ENCODE measurements at places on chromosomes 13 and 19.

DNA sequence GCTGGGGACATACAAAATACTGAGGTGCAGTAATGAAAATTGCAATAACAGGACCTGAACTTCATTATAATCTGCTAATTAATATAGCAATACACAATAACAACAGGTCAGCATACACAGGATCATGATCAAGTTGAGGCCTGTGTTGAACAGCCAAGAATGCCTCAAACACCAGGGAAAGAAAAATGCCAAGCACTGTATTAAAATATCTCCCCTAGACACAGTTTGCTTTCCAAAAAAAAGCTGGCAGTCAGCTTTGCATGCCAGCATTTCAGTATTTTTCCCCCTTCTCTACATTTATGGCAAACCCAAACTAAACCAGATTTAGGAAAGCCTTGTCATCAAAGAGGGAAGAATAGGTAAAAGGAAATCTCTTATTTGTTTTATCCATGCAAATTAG, 226.9 kb downstream of the LHFPL6 start:
- DNase-seq: no peak

DNA sequence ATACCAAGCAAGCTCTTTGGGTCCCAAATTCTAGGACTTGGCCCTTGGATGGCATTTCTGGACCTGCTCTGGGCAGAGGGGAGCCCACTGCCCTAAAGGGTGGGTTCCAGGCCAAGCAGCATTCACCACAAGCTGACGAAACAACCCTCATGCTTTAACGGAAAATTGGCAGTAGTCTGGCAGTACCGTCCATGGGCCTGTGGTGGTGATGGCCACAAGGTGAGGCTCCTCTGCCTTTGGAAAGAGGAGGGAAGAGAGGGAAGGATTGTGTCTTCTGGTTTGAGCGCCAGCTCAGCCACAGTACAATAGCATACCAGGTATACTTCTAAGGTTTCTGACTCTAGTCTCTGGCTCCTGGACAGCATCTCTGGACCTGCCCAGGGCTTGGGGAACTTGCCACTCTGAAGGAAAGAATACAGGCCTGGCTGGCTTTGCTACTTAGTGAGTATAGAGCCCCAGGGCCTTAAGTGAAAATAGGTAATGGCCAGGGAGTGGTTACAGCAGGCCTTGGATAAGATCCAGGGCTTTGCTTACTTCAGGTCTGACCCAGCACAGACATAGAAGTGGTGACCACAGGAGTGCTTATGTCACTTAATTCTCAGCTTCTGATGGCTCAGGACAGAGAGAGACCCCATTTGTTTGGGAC, 595.5 kb downstream of the LMO7 start:
- DNase-seq: no peak

- DNase-seq: peak; percentile 5
These were observed 1357.9 kb downstream of the SLITRK5 start for GRCh38 chr13:89029062-89029461.

DNA sequence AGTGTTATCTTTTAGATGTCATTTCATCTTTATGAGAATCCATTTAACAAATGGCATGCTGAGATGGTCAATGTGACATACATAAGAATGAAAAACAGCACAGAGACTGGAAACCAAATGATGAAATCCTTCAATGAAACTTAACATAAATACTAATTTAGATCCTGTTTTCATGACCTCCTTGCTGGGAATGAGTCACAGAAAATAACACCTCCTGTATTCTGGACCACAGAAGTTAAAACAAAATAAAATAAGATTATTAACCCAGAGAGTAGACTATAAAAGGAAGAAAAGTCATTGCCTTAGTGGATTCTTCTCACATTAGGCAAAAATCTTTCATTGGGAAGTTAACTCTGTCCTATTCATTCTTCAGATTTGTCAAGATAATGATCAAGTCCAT, 1.6 kb downstream of the DIAPH3 start:
- no peak for DNase-seq

DNA sequence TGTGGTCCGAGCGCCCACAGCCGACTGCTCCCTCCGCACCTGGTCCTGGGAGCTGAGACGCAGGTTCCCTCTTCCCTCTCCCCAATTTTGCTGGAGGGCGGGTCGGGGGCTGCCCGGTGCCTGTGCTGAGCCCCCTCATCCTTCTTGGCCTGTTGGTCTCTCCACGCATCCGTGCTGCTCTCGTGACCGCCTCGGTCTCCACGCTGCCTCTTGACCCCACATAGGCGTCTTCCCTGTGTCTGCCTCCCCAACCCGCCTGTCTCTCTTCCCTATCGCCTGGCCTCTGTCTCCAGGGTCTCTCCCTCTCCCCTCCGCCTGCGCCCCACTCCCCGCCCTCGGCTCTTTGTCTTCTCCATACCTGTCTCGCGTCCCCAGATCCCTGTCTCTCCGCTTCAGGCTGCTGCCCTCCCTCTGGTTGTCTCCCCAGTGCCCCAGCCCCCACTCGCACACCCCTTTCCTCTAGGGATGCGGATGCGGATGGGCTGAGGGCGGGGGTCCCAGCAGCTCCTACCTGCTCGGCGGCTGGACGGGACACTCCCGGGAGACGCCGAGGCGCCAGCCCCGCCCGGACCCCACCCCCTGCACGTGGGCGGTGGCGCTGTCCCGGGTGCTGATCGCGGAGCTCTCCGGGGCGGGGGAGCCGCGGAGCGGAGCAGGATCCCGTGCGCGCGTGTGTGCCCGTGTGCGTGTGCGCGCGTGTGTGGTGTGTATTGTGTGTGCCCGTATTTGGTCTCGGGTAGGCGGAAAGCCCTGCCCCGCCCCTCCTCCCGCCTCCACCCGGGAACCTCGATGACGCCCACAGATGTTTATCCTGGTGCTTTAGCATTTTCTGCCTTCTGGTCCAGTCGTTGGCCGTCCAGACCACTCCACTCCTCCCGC, at the start of gene SYT5:
Gene SYT5 (minus strand): TSS at position 684 of the 879 bp plus-strand sequence. CDS start 1,248 bp downstream, outside the sequence.
- DNase-seq: peak; percentile 69

DNA sequence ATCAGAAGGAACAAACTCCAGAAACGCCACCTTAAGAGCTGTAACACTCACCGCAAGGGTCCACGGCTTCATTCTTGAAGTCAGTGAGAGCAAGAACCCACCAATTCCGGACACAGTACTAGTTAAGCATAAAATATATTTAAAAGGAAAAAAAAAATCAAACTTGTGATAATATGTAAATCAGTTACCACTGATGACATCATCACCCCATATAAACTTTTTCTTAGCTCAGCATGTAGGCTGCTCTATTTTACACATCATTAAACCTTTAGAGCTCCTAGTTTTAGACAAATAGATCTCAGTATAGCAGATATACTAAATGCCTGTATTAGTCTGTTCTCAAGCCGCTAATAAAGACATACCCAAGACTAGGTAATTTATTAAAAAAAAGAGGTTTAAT, 668.1 kb downstream of the PCDH9 start:
- DNase-seq: no peak

- no peak for DNase-seq
These were observed 838 bp upstream of the MYADM start for GRCh38 chr19:53866865-53867224.

- no peak for DNase-seq
These were observed 949.6 kb upstream of the SLC10A2 start for GRCh38 chr13:104015646-104016396.

DNA sequence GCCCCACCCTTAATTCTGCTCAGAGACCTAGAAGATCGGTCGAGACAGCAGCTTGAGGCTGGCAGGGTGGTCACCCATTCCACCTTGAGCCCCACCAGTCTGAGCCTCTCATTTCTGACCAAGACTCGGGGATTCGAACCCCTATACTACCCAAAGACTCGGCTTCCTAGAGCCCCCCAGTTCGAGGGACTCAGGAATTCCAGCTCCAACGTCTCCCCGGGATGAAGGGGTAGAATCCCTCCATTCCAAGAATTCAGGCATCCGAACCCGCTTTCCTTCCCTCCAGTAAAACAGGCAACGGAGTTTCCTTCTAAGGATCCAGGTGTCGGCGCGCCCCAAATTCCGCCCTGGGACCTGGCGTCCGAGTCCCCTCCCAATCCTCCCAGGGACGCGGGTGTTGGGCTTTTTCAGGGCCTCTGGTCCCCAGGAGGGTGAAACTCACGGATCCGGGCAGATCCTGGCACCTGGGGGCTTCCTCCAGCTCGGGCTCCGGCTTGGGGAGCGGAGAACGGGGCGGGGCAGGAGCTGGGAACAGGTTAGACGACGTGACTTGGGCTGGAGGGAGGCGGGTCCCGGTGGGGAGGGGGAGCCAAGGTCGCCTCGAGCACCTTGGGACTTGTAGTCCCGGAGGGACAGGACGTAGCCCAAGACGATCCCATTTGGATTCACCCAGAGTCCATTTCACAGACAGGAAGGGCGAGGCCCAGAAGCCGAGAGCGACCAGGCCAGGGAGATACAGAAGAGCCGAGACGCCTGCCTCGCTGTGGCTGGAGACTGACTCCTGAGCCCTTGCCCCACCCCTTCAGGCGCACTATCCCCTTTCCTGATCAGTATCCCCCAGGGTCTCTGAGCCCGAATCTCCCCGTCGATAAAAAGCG, at the start of gene PPP1R13L:
Gene PPP1R13L (minus strand): TSS at position 513 of the 878 bp plus-strand sequence. CDS start 6,751 bp downstream, outside the sequence.
- DNase-seq: peak; percentile 71

GRCh38 chr13:44079413-44080205, 199.9 kb downstream of the LACC1 start:
- DNase-seq: no peak

- no peak for DNase-seq
These were observed 4.2 kb downstream of the FPR3 start for GRCh38 chr19:51799034-51799773.

- no peak for DNase-seq
These were observed 1.8 kb downstream of the TMEM91 start for GRCh38 chr19:41377977-41378709.

DNA sequence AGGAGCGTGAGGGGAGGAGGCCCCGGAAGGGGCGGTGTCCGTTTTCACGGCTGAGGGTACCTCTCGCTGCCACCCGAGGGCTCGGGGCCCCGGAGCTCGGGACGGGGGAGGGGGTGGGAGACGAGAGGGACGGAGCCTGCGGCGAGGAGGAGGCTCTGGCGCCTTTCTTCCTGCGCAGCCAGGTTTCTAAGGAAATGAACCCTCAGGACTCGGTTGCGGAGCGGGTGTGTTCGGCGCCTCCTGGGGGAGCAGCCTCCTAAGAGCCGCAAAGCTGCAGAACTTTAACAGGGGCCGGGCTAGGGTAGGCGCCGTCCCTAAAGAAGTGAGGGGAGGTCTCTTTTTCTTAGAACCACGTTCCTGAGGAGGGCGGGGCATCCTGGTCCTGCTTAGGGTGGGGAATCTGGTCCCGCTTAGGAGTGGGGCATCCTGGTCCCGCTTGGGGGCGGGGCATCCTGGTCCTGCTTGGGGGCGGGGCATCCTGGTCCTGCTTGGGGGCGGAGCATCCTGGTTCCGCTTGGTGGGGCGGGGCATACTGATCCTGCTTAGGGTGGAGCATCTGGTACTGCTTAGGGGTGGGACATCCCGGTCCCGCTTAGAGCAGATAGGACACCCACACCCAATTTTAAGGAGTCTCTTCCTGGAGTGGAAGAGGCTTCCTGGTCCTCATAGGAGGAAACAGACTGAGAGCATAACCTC, 6.2 kb downstream of the SYT5 start:
- DNase-seq: peak; percentile 56

GRCh38 chr13:110307767-110308655, 927 bp downstream of the COL4A2 start:
- no peak for DNase-seq

- no peak for DNase-seq
These were observed 30.5 kb upstream of the ATP12A start for GRCh38 chr13:24649688-24650043.

DNA sequence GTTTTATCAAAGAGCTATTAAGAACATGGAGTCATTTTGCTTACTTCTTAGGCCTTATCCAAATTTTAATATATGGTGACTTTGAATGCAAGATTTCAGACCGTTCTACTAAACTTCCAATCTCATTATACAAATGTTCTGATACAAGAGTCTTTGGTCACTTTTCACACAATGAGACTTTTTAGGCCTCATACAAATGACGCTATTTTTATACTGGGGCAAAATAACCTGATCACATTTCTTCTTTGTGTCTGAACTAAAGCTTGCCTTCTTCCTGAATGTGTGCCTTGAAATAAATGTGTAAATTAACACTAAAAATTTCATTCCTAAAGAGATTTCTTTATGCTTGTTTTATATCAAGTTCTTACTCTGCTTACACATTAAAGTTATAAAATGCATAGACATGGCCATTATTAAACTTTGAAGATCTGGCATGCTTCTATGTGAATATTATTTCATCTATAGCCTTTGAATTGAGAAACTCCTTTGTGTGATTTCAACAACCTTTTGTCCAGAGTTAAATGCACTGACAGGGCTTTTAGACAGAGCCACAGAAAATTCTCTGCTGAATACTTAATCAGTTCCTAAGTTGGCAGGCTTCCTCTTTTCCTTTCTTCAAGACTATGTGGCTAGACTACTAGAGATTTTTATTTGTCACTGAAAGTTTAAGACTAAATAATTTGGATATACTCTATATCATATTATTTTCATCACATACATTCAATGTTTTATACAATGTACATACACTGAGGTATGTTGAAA, 86.1 kb downstream of the EDNRB start:
- DNase-seq: no peak

DNA sequence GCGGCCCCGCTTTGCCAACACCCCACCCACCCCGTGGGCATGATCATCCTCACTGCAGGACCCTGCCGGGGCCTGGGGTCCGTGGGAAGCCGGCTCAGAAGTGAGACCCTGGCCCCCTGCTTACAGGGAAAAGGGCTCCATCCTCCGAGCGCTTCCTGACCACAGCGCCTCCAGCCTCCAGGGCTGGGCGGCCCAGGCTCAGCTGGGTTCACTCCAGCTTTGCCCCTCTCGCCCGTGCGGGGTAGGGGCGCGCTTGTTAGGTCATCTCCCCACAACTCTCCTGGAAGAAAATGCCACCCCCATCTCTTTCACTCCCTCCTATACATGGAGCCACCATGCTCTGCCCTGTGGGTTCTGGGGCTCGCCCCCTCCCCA, 6.6 kb upstream of the C1QTNF9B start:
- no peak for DNase-seq

DNA sequence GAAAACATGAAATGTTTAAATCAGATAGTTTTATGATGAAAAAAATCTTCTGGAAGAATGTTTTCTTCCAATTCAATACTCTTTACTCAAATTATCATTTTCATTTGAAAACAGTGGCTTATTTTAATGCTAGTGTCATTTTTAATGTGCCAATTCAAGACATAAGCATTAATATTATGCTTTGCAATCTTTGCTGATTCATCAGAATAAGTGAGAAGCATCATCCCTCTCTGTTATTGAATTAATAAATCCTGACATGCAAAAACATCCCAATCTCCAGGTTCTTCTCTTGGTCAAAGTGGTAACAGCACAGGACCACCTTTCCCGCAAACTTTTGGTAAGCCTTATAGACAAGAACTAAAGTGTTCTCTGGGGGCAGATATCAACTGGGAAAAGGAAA, 3.8 kb downstream of the INTS6 start:
- no peak for DNase-seq

GRCh38 chr19:19120308-19121231, 17.7 kb downstream of the TMEM161A start:
- peak; percentile 46 for DNase-seq

GRCh38 chr19:34345947-34346351, 19.0 kb upstream of the GPI start:
- peak; percentile 82 for DNase-seq
